Activated naive CD8-positive, alpha-beta T cell treated with anti-CD3 and anti-CD28 coated beads, Interleukin-2, amount 50 U/mL, for 24 hours (primary cell): ENCODE measurements at places on chromosomes 7 and 10.

DNA sequence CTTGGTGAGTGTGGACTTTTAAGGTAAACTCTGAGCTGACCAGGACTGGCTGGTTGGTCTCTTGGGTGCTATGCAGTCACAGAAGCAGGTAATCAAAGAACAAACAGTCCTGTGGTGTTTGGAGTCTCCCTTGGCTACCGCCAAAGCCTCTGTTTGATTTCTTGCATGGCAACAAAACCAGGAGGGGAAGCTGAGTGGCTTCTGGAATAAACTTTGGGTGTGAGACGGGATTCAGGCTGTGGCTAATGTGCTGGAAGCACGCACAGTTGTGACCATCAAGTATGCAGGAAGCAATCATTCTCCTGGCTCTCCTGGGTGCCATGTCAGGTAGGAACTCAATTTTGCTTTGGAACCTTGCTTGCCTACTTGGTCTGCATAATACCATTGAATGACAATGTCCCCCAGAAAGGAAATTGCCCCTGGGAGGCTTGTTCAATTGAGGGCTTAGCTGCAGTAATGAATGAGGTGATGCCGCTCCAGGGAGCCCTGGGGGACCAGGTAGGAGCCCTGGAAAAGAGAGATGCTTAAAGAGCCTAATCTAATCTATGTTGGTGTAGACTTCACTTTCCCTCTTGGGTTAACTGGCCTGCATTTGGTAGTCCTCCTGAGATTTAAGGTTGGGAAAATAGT lies at the start of gene CDHR3:
TSS of gene CDHR3 (plus strand) at position 227 of the 630 bp plus-strand sequence. CDS start at position 282, 55 bp downstream.
- DNase-seq, result no peak

DNA sequence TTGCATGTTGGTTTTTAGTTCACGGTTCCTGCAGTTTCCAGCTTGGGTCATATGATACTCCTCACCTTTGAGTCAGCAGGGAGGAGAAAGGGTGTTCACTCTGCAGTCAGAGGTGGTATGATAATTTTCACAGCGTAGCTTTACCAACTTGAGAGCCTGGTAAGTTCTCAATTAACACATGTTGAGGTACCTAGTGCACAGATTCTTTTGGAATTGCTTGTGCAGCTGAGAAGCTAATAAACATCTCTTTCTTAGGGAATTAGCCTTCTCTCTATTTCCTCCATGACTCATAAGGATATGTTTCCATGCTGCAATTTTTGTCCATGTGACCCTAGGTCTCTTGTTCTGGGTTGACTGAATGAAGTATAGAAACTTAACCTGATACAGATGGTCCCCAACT lies 166.6 kb downstream of the KIF20B start:
- no peak for DNase-seq

- no peak for DNase-seq
Measured at GRCh38 chr10:3395458-3395861, 222.9 kb upstream of the PITRM1 start.

GRCh38 chr10:18179891-18180290 lies 39.7 kb downstream of the CACNB2 start:
- no peak for DNase-seq

GRCh38 chr7:124323597-124323996 lies 290.7 kb upstream of the TMEM229A start:
- no peak for DNase-seq

DNA sequence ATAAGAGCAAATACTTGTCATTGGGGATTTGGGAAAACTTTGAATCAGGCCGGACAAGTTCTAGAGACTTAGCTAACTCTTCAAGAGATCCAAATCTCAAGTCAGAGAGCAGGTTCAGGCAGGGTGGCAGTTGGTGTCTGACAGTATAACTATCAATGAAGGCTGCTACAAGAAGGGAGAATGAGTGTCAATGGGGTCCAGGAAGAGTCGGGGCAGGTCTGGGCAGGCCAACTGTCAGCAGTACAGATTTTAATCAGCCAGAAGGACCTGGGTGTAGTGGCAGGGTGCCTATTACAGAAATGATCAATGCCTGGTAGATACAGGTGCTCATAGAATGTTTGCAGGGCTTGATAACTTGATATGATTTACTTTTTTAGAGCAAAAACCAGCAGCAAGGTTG lies 751.1 kb downstream of the GRM8 start:
- no peak for DNase-seq
